Muscle of back (tissue), 13 donors: ENCODE measurements at places on chromosomes 16 and 17. TPM values are rescaled to one million over a fixed set of nuclear protein-coding genes. Genes with fewer than 3 reads are reported as not detected.

RASL10B gene
- polyA plus RNA-seq: 2.0 TPM

USP22 gene
- 136 TPM for polyA plus RNA-seq

KRTAP4-9 gene
- not detected for polyA plus RNA-seq

SUZ12 gene
- 24.9 TPM for polyA plus RNA-seq

TBC1D3K gene
- not detected for polyA plus RNA-seq

AOC3 gene
- polyA plus RNA-seq: 15.8 TPM

GNGT2 gene
- 0.50 TPM for polyA plus RNA-seq

GUCY2D gene
- 0.07 TPM for polyA plus RNA-seq

NEUROD2 gene
- polyA plus RNA-seq: not detected
